Lung (tissue), 17 donors: ENCODE measurements at places on chromosomes 2 and 18. TPM values are rescaled to one million over a fixed set of nuclear protein-coding genes. Genes with fewer than 3 reads are reported as not detected.

- H3K36me3 ChIP-seq, result no peaks in the 10 kb centered on the region
- no peaks in the 10 kb centered on the region for H3K27me3 ChIP-seq
- H3K4me3 ChIP-seq, result peak overlapping the region; percentile 42
- no peak overlapping the region for H3K27ac ChIP-seq
Observed at GRCh38 chr2:120345608-120346007, 328 bp upstream of the INHBB start.

DNA sequence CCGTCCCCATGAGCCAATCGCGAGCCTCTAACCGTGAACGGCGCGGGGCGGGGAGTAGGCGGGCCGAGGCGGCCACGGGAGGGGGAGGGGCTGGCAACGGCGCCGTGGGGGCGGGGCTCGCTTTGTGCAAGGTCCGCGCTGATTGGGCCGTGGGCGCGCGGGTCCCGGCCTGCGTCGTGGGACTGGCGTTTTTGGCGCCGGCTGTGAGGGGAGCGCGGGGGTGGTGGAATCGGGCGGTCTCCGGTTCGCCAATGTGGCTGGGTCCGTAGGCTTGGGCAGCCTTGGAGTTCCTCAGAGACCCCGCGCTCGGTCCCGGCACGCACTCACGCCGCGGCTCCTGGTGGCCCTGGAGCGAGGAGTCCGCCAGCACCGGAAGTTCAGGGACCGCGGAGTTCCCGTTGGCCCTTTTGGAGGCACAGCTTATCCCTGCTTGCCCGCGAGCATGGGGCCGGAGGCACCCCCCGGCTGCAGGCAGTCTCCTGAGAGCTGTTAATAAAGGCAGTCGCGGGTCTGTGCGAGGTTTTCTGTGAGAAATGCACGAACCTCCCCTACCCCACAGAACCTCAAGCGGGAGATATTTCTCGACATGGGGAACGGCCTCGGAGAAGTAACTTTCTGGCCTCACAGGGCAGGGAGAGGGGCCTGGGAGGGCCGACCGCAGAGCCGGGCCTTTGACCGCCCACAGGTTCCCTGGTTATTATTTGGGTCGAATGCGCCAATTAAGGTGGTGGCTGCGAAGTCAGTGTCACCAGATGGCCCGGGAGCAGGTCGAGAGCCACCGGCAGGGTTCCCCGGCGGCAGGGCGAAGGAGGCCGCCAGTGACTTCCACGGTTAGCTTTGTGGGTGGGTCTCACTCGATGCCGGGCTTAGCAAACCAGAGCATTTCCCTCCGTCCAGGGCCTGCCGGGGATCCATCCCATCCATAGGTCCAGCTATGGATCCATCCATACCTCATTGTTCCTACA is 574 bp upstream of the NCL start:
- H3K27me3 ChIP-seq, result no peaks in the 10 kb centered on the region
- H3K4me3 ChIP-seq, result peak overlapping the region; percentile 67
- DNase-seq, result peak; percentile 99
- peak overlapping the region; percentile 96 for H3K27ac ChIP-seq
- peaks cover 10% of the 10 kb centered on the region for H3K4me1 ChIP-seq

- H3K36me3 ChIP-seq, result no peaks in the 10 kb centered on the region
- no peaks in the 10 kb centered on the region for H3K4me1 ChIP-seq
- no peak overlapping the region for H3K27ac ChIP-seq
- DNase-seq, result no peak
- H3K27me3 ChIP-seq, result no peaks in the 10 kb centered on the region
Observed at GRCh38 chr2:239457586-239458445, 57.0 kb upstream of the HDAC4 start.

CCL20 gene
- total RNA-seq, result 8.0 TPM

COL3A1 gene
- total RNA-seq, result 528 TPM
